ENCODE measurements at places on chromosomes 3 and 15. TPM values are rescaled to one million over a fixed set of nuclear protein-coding genes. Genes with fewer than 3 reads are reported as not detected.
A peak's percentile ranks its signal among the peaks of the same experiment; 100 is the strongest.

CCR5 gene
- total RNA-seq, result 3.4 TPM

CLDN18 gene
- not detected for total RNA-seq

PGBD4 gene
- 2.8 TPM for total RNA-seq

XXYLT1 gene
- 10.5 TPM for total RNA-seq

IL17RB gene
- 2.1 TPM for total RNA-seq

TIMP4 gene
- total RNA-seq, result not detected

GRCh38 chr3:183534249-183534648 lies 21.3 kb downstream of the KLHL6 start:
- H3K27ac ChIP-seq, result no peak overlapping the region
- no peak overlapping the region for H3K4me3 ChIP-seq
- no peaks in the 10 kb centered on the region for H3K27me3 ChIP-seq
- DNase-seq, result no peak

DNA sequence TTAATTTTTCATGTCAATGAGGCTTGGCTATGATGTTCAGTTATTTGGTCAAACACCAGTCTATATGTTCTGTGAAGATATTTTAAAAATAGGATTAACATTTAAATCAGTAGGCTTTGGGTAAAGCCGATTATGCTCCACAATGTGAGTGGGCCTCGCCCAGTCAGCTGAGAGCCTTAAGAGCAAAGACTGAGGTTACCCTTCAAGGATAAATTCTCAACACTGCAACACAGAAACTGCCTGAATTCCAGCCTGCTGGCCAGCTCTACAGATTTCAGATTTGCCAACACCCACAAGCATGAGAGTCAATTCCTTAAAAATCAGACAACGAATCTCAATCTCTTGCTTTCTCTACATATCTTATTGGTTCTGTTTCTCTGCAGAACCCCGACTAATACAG lies 188.3 kb downstream of the PLCH1 start:
- H3K27ac ChIP-seq, result no peak overlapping the region
- no peak overlapping the region for H3K4me3 ChIP-seq
- H3K27me3 ChIP-seq, result no peaks in the 10 kb centered on the region
- peaks cover 5% of the 10 kb centered on the region for H3K4me1 ChIP-seq
- no peak for DNase-seq

- DNase-seq, result no peak
- no peaks in the 10 kb centered on the region for H3K27me3 ChIP-seq
- no peaks in the 10 kb centered on the region for H3K36me3 ChIP-seq
- no peak overlapping the region for H3K27ac ChIP-seq
- H3K4me3 ChIP-seq, result no peak overlapping the region
These were observed 32.2 kb downstream of the ATP10A start for GRCh38 chr15:25830844-25831451.

DNA sequence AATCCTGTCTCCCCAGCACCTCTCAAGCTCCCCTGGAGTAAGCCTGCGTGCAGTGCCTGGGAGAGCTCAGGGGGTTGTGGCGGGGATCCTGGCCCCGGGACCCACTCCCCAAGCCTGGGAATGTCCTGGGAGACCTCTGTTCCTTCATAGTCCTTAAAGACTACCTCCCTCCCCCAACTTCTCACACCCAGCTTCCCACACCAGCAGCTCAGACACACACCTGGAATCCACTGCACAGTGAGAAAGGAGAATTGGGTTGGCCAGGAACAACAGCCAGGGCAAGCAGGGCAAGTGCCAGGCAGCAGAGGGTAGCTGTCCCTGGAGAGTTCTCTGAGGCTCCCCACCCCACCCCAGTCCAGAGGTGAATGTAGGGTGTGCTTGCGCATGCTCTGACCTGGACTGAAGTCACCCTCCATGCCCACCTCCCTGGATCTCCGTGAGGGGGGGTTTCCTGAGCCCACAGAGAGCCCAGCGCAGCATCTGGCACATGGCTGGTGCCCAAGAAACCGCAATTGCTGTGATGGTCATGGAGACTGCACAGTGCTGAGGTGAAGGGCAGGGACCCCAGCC lies 22.2 kb downstream of the PSTPIP1 start:
- peak overlapping the region; percentile 21 for H3K27ac ChIP-seq
- peaks cover 10% of the 10 kb centered on the region for H3K36me3 ChIP-seq
- peaks cover 100% of the 10 kb centered on the region for H3K4me1 ChIP-seq
- no peak for DNase-seq
- H3K4me3 ChIP-seq, result no peak overlapping the region

DNA sequence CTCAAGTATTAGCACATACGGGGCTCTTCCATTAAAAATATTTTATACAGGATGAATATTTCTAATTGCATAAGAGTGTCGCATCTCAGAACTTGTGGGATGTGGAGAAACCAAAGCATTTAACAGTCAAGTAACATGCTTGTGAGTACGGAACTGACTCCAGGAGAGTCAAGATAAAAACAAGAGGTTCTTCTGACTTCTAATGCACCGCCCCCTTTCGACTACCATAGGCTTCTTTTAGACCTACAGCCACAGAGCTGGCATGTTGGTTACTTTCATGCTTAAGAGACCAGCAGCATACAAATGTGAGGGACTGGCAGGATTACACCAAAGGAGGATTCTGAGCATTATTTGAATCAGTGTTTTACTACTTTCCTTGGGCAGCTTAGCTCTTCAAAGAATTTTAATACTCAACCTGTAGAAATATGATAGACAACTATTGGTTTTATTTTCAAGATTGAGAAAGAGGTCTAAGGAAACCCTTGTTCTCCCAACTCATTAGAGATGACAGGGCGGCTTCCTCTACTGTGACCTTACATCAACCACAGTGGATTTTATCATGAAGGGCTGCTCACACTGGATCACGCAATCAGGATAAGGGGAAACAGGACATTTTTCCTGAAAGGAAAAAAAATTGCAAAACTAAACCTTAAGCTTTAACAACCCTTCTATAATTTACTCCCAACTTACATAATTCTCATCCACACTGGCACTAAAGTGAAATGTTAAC lies 14.0 kb downstream of the ETV5 start:
- peaks cover 21% of the 10 kb centered on the region for H3K27me3 ChIP-seq
- no peak overlapping the region for H3K27ac ChIP-seq

DNA sequence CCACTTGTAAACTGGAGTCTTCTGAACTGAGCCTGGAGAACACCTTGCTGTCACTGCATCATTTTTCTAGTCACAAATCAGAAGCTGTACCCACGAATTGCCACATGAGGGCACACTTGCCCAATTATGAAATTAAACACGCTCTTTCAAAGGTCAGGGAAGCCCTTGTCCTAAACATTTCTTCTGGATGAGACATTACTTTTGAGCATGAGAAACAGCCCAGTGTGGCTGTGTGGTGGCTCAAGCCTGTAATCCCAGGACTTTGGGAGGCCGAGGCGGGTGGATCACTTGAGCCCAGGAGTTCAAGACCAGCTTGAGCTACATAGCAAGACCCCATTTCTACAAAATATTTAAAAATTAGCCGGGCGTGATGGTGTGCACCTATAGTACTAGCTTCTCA lies 27.5 kb upstream of the CFAP161 start:
- no peaks in the 10 kb centered on the region for H3K36me3 ChIP-seq
- no peaks in the 10 kb centered on the region for H3K27me3 ChIP-seq
- DNase-seq, result no peak

GRCh38 chr3:125035217-125035616 lies 20.6 kb downstream of the HEG1 start:
- no peaks in the 10 kb centered on the region for H3K27me3 ChIP-seq
- no peak for DNase-seq

DNA sequence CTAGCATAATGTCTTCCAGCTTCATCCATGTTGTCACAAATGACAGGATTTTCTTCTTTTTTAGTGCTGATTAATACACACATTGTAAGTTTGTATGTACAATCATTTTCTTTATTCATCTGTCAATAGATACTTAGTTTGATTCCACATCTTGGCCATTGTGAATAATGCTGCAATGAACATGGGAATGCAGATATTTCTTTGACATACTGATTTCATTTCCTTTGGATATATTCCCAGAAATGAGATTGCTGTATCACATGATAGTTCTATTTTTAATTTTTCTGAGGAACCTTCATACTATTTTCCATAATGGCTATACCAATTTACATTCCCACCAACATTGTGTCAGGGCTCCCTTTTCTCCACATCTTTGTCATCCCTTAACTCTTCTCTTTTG lies 117.9 kb downstream of the MEIS2 start:
- H3K36me3 ChIP-seq, result no peaks in the 10 kb centered on the region
- no peak for DNase-seq
- H3K27ac ChIP-seq, result no peak overlapping the region

DNA sequence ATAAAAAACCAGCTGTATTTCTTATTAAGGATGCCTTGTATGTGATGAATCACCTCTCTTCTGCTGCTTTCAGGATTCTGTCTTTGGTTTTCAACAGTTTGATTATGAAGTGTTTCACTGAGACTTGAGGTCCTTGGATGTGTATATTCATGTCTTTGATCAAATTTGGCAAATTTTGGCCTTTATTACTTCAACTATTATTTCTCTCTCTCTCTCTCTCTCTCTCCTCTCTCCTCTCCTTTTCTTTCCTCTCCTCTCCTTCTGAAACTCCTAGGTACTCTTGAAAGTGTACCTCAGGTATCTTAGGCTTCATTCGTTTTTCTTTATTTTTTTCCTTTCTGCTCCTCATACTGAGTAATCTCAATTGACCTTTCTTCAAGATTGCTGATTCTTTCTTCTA lies 43.3 kb downstream of the LSM3 start:
- H3K36me3 ChIP-seq, result no peaks in the 10 kb centered on the region
- no peak for DNase-seq
- no peak overlapping the region for H3K27ac ChIP-seq
- no peaks in the 10 kb centered on the region for H3K4me1 ChIP-seq

GRCh38 chr15:28086175-28086703 lies 12.9 kb downstream of the OCA2 start:
- DNase-seq, result peak; percentile 40
- no peaks in the 10 kb centered on the region for H3K27me3 ChIP-seq
- no peak overlapping the region for H3K27ac ChIP-seq
- H3K36me3 ChIP-seq, result no peaks in the 10 kb centered on the region
- H3K4me1 ChIP-seq, result no peaks in the 10 kb centered on the region

Data from CD8-positive, alpha-beta memory T cell (primary cell).